Mesenteric fat pad (tissue), 1 donor: ENCODE measurements at places on chromosomes 1 and 21. TPM values are rescaled to one million over a fixed set of nuclear protein-coding genes. Genes with fewer than 3 reads are reported as not detected.

DNA sequence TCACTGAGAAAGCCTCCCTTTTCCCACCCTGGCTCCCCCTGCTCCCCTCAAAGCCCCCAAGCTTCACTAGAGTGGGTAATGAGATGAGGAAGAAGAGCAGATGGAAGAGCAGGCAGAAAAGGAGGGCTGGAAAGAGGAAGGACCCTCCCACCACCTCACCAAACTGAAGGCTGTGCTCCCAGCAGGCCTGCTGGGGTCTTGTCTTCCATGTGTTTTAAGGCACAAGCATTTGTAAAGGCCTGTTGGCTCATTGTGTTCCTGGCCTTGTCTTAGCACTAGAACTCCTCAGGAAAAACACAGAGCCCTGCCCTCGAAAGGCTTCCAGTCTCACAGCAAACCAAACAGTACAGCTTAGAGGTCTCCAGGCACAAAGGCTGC, 51.5 kb downstream of the TOMM20 start:
- DNase-seq = no peak

- no peak for DNase-seq
Measured at GRCh38 chr1:198641966-198642668, 3.3 kb downstream of the PTPRC start.

DNA sequence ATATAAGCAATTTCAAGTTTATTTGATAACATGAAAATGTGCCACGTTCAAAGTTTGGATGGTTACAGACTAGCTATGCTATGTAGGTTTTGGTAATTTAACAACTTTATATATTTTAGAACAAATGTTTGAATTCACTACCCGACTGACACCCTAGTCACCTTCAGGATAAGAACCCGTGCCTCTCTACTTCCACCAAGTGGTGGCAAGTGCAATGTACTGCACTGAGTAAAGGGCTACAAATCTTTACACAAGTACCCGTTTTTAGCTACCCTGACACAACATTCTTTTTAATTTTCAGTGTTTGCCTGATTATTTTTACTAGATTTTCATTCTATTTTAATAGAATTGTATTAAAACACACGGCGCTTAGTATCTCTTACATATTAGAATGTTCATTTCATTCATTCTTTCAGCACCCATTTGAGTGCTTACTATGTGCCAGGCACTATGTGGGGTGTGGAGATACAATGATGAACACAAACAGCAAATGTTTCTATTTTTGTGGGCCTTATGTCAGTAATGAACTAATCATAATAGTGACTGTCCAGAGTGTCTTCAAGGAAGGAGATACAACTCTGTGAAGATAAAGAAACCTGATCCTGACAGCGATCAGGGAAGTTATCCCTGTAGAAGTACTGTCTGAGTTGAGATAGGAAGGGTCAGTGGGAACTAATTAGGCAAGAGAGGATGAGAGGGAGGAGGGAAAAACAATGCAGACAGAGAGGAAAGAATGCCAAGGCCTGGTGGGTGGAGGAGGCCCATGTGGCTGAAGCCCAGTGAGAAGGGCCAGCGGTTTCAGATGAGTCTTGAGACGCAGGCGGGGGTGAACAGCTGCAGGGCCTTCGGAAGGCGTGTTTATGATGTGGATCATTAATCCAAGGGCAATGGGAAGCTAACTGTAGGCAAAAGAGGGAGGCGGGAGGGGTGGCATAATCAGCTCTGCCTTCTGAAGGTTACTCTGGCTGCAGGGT, 3.8 kb downstream of the LCA5L start:
- no peak for DNase-seq

HES3 gene
- total RNA-seq = not detected

E2F2 gene
- total RNA-seq = 0.29 TPM

DNA sequence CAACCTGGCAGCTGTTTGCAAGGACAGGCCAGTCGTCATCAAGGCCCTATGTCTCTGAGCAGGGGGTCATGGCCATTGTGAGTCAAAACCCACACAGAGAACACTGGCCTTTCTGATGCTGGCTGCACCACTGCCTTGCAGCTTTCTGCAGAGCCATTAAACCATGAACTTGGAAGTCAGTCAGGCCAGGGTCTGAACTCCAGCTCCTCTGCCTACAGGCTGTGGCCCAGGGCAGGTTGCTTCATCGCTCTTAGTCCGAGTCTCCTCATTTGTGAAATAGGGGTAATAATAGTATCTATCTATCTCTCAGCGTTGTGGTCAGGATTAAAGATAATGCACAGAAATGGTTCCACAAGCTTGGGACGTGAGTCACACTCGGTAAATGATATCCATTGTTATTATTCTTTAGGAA, 35.8 kb upstream of the HIVEP3 start:
- no peak for DNase-seq

DNA sequence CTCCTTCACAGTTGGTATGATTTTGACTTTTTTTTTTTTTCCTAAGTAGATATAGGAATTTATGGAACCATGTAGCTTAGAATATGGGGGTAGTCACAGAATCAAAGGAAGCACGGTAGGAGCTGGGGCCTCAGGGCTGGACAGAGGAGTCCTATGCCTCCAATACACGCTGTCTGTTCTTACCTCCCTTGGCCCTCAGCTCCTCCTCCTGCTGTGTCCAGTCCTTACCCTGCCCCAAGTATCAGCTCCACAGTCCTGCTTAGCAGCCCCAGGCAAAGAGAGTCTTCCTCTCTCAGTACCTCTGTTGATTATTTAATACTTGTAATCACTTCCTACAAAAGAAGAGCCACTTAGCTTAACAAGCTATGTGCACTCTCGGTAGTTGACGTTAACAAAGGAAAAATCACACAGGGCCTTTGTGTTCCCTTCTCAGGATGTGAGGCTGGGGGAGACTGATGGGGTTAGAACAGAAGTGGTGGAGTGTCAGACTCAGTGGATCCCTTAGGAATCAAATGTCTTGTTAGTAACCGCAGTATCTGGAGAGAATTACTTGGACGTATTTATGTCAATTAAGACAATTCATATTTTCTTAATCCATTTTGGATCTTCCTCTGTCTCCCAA, 292.3 kb downstream of the HHAT start:
- DNase-seq = no peak

ADORA3 gene
- total RNA-seq = 17.2 TPM
